ENCODE measurements at places on chromosomes 4 and X.
A peak's percentile ranks its signal among the peaks of the same experiment; 100 is the strongest.

DNA sequence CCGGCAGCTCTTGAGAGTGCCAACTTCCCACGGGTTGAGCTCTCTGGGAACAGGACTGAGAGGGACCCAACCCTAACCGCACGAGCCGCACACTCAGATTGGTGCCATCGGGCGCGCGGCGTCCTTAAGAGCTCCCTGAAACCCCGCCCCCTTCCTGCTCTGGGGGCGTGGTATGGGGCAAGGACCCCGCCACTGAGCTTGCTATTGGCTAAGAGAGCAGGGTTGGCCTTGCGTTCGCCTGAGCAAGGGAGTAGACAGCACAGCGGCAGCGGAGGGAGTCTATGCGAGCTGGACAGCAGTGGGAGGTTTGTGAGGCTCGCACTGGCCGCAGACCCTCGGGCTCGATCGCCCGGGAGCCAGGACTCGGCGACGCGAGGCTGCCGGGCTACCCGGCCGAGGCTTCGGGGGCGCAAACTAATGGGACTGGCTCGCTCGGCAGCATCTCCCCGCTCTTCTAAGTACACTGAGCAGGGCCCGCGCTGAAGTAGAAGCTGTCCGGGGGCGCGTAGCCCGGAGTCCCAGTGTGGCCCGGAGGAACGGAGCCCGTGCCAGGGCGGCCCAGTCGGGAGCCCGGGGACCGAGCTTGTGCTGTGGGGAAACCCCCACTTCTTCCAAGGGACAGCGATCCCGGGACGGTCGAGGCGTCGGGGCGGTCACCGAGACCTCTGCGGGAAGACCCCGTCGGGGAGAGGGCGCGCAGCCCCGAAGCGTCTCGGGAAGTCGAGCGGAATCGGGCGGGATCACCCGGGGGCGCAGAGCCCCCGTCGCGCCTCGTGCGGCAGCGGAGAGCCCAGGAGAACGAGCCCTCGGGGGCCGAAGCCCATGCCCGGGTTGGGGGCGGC, at the start of gene EFNB1:
Gene EFNB1 (plus strand): TSS at position 282 of the 842 bp plus-strand sequence. CDS start 756 bp downstream, outside the sequence.
- DNase-seq: peak; percentile 91

GRCh38 chrX:28920153-28920943, 333.1 kb downstream of the IL1RAPL1 start:
- no peak for DNase-seq

- DNase-seq: no peak
Measured at GRCh38 chr4:171519457-171519856, 293.7 kb upstream of the GALNTL6 start.

DNA sequence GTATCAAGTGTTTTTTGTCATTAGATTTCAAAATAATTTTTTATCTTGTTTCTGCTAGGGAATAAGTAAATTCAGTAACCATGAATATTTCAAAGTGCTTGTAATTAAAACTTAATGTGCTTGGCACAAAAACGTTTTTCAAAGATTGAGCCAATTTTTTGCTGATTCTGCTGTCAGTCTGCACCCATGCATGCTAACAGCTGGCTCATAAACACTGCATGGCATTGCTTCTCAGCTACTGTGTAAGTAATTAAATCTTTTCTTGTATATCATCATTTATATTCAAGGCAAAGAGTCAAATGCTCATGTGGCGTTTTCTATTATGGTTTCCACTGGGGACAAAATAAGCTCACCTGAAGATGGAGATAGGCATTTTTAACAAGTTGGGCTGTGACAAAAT, 66.8 kb upstream of the SPANXN2 start:
- DNase-seq: no peak

DNA sequence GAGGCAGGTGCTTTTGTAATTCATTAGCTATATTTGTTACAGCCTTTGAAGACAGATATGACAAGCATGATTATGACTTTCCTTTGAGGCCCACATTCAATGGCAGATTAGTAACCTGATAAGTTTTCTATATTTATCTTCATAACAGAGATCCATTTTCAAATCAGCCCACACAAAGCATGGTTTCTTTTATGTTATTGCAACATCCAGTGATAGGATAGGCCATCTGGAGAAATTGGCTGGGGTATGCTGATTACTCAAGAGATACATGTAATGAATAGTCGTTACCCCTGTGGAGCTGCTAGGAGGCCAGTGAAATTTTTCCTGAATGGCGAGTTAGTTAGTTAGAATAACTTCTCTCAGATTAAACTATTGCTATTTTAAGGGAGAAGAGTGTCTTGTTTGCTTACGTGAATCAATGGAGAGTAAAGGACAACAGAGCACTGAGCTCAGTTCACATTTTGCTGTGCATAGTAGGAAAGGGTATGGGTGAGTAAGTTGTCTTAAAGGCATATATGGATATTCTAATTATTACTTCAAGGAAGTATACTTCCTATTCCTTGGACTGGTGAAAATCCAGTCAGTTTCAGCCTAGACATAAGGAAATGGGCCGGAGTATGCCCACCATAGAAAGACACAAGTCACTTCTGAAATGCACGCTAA, 79.2 kb upstream of the DKK2 start:
- no peak for DNase-seq

DNA sequence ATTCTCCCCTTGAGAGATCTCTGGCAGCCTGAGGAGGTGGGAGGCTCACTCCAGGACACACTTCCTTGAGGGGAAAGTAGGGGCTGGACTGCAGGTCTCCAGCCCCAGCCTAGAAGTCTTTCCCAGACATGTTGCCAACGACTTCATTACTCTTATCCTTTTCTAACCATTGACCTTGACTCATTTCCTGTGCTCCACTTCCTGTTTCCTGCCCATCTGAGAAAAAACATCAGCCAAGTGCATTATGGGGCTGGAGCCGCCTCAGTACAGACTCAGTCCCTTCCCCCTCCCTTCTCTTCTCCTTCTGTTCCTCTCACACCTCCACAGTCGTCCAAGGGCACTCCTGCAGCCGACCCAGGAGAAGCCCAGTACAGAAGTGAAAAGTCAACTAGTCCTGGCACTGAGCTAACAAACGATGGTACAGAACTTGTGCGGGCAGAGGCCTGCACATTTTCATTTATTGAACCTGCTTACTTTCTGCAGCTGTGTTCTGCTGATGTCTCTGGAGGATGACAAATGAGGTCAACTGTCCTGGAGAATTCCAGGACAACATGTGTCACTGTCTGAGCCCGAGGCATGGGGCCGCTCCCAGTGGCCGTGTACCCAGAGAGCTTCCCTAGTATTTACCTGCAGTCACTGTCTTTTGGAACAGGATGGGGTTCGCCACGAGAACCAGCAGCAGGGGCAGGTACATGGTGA, 20.1 kb downstream of the GPR143 start:
- DNase-seq: no peak

- DNase-seq: no peak
Measured at GRCh38 chr4:150366487-150366999, 215.4 kb upstream of the MAB21L2 start.

Data from CD4-positive, alpha-beta T cell treated with Interleukin-4 for 1 hour (primary cell).